ENCODE measurements at places on chromosomes 7 and 10.

GRCh38 chr10:122513053-122513452 is 47.5 kb upstream of the DMBT1 start:
- DNase-seq: no peak

DNA sequence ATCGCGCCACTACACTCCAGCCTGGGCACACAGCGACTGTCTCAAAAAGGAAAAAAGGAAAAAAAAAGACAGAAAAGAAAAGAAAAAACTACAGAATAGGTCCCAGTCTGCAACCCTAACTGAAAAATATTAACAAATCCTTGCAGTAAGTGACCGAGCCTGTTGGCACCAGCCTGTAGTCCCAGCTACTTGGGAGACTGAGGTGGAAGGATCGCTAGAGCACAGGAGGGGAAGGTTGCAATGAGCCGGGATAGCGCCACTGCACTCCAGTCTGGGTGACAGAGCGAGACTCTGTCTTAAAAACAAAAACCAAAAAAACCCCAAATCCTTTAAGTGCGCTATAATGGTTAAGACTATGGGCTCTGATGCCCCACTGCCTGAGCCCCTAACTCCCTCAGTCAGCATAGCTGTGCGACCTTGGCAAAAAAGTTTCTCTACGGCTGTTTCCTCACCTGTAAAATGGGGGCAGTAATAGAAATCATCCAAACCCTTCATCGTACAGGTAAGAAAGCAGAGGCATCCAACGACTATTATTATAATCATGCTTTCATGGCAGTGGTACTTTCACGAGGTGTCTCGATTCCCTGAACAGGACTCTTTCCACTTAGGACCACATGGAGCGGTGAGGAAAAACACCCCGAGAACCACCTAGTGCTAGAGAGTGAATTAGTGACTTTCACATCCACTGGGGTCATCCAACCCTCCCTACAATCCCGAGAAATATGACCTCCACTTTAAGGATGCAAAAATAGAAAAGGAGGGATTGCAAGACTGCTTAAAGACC is 755 bp downstream of the TOMM7 start:
- DNase-seq: no peak

- no peak for DNase-seq
These were observed 2.4 kb downstream of the KCNH2 start for GRCh38 chr7:150975536-150976319.

DNA sequence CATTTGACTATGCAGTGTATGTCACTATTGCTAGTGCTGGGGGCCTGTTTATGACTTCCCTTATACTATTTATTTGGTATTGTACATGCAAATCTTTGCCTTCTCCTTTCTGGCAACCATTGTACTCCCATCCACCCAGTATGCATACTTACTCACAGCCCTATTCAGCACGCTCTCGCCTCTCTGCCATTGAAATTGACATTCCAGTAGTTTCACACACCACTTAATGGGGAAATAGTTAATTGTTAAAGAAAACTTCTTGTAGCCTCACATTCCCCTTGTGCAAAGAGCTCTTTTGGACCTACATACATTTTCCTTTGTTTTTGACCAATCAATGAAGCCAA is 9.9 kb downstream of the CLDN12 start:
- DNase-seq: no peak

- DNase-seq: no peak
These were observed 1.7 kb upstream of the ST8SIA6 start for GRCh38 chr10:17456032-17456548.

DNA sequence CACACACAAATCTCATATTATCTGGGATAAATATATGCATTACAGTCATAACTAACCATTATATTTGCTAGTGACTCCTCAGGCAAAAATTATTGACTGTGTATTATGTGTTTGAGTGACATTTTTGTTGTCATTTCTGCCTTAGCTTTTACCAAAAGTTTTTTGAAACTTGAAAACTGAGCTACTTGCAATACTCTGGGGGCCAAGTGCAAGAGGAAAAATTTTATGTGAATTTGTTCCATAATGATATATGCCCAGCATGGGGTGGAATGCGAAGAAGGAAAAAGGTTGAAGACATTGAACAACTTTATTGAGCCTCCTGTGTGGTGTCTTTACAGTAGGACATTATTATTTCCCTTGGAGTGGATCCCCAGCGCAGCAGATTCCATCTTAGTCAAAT is 176.8 kb upstream of the FERD3L start:
- no peak for DNase-seq

DNA sequence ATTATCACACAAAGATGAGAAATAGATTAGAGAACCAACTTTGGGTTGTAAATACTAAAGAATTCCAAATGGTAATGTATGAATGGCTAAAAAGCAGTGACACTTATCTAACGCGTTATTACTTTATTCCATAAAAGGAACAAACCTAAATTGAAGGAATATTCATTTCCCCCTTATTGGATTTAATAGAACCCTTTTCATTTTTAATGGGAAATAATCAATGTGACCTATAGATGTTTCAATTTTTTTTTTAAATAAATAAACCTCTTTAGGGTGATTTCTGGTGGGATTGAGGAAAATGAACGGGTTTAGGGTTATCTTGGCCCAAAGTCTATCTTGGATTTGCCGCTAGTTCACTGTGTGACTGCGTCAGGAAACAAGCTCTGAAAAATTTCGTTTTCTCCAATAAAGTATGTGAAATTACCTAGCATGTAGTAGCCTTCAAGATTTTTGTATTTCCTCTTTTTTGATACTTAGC is 1.9 kb upstream of the ACBD5 start:
- no peak for DNase-seq

GRCh38 chr10:16945593-16945992 is 128.4 kb upstream of the RSU1 start:
- no peak for DNase-seq

DNA sequence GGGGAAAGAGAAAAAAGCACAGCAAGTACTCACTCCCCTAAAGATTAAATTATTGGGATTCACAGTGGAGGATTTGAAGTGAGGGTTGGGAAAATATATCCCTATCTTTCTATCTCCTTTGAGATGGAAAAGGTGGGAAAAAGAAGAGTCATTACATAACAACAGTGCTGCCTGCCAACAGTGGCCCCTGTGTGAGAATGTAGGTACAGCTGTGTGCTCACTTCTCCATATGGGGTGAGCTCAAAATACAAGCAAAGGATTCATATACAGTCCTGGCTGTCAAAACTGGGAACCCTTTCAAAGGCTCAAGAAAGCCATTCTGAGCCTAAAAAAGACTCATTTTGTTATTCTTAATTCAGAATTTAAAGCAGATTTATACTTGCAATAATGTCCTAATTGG is 458.5 kb downstream of the GPAM start:
- no peak for DNase-seq
